ENCODE measurements at places on chromosomes 3 and 15.
A peak's percentile ranks its signal among the peaks of the same experiment; 100 is the strongest.

DNA sequence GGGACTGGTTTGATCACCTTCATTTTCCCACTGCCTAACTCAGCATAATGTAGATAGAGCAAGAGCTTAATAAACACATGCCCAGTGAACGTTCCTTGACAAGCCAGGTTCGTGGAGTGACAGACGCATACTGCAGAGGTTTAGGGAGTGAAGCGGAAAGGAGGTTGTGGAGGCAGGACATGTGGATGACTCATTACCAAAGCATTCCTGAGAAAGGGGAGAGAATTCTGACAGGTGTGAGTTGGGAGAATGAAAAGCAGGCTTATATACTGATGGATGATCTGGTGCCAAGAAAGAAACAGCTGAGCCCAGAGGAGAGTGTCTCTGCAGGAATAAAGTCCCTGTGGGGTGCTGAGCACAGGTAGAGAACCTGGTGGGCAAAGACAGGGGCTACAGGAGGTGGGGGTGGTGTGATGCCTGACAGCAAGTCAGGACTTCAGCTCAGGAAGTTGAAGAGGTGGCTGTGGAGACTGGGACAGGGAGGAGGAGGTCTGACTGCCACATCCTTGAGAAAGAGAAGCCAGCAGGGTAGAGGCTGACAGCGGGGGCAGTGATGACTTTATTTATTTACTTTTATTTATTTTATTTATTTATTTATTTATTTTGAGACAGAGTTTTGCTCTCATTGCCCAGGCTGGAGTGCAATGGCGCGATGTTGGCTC is 2.4 kb upstream of the RPL29 start:
- DNase-seq = no peak

- DNase-seq = no peak
These were observed 400.4 kb upstream of the THBS1 start for GRCh38 chr15:39180483-39180933.

GRCh38 chr3:172562871-172563865 is 39.9 kb upstream of the TNFSF10 start:
- no peak for DNase-seq

DNA sequence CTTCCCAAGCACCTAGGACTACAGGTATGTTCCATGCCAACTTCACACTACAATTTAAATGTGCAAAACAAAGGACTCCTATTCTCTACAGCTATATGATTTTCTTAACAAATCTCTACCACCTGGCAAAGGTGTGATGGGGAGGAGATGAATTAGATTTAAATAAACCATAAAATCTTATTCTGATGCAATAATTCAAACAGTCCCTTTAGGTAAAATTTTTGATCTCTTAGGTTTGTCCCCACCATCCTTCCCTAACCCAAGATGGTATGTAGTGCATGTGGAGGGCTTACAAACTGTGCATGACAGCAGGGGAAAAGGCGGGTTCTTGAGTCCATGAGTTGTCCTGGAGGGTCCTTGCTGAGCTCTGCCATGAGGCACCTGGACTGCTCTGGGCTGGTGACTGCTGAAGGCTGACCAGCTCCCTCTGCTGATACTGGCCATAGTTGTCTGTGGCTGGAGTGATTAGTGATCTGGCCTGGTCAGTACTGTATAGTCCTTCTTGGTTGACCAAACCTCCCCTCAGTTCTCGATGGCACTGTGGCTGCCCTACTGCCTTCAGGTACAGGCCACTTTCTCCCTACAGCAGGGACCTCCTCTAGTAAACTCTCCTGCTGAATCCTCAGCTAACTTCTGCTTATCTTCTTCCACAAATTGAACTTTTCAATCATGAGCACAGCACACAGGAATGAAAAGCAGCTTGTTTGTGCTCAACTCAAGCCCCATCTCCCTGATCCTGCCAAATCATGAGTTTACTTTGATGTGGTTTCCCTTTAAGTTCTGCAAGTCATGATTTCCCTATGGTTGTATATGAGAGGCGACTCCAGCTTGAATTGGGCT is 30.1 kb downstream of the CFAP161 start:
- DNase-seq = peak; percentile 46

- DNase-seq = no peak
These were observed 71.8 kb downstream of the OXNAD1 start for GRCh38 chr3:16336825-16337224.

GRCh38 chr15:36210426-36210825 is 369.0 kb upstream of the CDIN1 start:
- no peak for DNase-seq

DNA sequence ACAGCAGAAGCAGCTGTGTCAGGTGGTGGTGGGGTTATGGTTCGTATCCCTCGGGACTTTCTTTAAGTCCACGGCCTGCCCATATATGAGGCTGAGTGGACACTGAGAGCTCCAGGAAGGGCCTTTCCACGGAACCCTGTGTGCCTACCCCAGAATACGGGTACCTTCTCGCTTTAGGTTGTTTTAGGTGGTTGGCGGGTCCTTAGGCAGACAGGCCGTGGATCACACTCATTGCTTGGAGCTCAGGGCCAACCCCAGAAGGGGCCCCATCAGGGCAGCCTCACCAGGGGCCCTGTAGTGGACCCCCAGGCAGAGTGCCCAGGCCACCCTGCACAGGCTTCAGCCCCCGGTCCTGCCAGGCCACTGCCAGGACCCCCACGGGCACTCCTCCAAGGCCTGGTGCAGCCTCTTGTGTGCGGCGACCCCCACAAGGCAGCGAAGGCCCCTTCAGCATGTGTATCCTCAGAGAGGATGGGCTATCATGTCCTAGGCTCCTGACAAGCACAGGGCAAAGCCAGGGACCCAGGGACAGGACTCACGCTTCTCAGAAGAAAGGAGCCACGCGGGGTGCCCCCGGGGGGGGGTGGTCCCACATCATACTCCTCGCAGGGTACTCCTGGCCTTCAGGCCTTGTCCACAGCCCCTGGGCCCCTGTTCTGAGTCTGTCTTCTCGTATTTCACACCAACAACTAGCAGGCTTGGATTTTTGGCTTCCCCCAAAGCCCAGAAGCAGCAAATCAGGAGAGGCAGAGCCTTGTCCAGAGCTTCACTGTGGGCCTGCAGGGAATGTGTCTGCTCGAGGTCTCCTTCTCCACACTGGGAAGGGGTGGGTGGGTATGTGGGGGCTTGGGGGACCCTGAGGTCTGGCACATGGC is 93.4 kb downstream of the LRRK1 start:
- no peak for DNase-seq

DNA sequence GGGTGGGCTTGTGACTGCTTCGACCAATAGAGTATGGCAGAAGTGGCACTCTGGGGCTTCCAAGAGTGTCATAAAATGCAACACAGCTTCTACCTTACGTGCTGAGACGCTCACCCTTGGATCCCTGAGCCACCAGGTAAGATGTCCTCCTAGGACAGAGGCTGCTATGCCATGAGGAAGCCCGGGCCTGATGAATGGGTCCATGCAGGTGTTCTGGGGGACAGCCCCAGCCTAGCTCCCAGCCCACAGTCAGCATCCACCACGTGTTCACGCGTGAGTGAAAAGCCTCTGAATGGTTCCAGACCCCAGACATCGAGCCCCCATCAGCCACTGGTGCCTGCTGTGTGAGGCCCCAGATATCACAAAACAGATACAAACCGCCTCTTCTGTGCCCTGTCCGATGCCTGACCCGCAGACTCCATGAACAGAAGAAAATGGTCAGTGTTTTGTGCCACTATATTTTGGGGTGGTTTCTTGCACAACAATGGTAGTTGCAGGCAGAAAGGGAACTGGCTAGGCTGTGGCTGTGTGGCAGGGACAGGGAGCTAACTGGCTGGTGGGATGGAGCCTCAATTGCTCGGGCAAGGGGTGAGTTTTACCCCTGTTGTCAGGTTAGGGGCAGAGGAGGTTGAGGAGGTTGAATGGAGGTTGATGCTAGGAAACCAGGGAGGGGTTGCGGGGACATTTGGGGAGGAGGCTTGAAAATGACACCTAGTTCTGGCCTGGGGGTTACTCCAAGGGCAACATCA is 92.2 kb downstream of the LINGO1 start:
- DNase-seq = no peak

GRCh38 chr3:135598597-135598996 is 366.9 kb upstream of the PPP2R3A start:
- DNase-seq = no peak

DNA sequence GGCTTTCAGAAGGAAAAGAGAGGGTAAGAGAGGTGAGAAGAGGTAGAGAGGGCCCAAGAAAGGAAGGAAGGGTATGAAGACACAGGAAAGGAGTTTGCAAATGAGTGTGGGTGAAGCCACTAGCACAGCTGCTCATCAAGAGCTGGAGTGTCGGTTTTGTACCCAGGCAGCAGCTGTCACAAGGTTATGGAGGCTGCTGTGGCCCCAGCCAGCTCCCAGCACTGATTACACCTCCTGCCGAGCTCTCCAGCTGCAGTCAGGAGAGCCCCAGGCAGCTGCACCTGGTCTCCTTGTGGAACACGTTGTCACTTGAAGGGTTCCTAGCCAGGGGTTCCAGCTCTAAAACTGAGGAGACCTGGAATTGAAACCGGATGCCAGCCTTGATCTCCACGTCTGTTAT is 60.4 kb upstream of the CHD2 start:
- no peak for DNase-seq

GRCh38 chr3:14852058-14852594 is 33.4 kb downstream of the FGD5 start:
- no peak for DNase-seq

DNA sequence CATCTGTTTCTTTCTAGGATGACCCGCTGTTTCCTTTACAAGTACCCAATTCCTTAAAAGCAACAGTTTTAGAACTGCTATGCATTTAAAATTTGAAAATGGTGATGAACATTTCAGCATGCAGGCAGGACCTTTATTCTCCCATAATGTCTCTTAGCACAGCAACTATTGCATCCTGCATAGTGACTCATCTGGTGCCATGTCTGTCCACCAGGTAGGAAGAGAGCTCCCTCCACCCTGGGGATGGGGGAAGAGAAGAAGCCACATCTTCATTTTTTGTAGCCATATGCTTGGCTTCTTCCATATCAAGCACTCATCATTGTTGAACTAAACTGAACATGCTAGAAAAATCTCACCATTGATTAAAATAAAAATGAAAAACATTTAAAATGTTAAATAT is 9.9 kb downstream of the GPR15 start:
- DNase-seq = no peak

DNA sequence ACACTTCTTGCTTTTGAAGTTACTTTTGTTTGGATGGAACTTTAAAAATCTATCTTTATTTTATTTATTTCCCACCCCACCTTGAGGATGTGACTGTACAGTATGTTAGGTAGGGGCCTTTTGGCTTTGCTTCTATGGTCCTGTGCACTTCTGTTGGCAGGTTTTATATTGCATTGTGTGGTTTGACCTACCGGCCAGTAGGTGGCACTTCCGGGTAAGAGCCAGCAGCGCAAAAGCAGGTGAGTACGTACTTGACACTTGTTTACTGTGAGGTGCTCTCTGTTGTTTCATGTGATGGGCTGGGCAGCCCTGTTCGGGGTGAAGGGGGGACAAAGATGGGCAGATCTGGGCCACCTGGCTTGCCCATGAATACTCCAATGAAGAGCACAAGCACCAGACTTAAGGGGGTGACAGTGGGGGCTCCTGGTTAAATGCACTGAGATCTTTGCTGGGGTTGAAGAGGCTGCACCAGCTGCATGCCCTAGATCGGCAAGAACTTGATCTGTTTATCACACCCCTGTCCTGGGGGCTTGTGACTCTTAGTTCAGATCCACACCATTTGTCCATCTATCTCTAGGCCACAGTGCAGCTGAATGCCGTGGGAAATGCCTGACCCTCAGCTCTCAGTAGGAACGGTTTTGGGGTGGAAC is 131.6 kb downstream of the NLGN1 start:
- peak; percentile 7 for DNase-seq

DNA sequence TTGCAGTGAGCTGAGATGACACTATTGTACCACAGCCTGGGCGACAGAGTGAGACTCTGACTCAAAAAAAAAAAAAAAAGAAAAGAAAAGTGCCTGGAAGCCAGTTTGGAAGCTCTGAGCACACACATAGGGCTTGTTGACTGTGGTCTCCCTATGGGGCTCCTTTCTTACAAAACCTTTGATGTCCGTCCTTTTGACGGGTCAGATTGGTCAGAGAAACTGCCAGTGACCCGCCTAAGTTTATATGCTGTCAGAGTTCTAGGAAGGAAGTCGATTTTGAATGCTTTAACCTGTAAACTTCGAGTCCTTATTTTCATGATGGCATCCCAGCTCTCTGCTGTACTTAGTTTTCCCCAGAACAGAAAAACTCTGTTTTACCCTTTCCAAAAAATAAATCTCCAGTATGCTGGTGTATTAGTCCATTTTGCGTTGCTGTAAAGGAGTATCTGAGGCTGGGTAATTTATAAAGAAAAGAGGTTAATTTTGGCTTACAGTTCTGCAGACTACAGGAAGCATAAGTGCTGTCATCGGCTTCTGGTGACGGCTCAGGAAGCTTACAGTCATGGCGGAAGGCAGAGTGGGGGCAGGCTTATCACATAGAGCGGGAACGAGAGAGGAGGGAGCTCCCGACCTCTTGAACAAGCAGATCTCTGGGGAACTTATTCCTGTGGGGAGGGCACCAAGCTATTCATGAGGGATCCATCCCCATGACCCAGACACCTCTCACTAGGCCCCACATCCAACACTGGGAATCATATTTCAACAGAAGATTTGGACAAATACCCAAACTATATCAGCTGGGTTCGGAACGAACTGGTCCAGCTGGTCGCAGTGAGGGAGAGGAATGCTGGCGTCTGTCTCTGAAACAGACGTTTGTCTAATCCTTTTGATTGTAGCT is 72.3 kb downstream of the LMLN start:
- DNase-seq = no peak

DNA sequence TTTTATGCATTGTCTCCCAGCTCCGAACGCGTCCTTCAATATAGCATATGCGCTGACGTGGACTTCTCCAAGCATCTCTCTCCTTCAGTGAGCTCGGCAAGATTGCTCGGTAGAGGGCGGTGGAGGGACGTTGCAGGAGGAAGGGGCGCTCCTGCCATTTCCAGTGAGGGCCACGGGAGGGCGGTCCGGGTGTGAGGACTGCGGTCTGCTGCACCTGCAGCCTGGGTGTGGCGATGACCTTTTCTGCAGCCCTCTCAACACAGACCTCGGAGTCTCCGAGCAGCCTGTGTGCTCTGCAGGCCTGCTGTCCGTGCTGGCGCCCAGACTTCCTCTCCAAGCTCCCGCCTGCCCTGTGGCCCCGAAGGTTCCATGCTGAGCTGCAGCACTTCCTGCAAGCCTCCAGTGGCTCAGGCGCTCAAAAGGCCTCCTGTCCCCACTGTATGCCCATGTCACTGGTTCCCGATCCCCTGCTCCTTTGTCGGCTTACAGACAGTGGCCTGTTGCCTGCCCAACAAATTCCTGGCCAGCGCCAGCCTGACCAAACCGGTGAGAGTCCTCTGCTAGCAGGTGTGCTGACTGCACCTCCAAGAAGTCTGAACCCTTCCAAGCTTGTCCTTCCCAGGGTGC is 8.9 kb upstream of the RTP3 start:
- peak; percentile 97 for DNase-seq

Measured in H7 (cell line).